ENCODE measurements at places on chromosomes 4 and X.

DNA sequence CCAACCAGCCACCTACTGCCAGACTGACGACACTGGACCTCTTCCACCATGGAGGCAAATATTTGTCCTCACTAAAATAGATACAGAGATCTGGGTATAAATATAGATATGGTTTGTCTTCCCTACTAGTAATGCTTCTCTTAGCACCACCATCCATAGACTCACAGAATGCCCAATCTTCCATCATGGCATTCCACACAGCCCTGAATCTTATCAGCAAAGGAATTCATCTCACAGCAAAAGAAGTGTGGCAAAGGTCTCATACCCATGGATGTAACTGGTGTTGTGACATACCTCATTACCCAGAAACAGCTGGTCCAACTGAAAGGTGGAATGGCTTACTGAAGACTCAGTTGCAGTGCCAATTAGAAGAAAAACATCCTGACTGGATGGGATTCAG lies 47.2 kb upstream of the HS6ST2 start:
- DNase-seq = no peak

DNA sequence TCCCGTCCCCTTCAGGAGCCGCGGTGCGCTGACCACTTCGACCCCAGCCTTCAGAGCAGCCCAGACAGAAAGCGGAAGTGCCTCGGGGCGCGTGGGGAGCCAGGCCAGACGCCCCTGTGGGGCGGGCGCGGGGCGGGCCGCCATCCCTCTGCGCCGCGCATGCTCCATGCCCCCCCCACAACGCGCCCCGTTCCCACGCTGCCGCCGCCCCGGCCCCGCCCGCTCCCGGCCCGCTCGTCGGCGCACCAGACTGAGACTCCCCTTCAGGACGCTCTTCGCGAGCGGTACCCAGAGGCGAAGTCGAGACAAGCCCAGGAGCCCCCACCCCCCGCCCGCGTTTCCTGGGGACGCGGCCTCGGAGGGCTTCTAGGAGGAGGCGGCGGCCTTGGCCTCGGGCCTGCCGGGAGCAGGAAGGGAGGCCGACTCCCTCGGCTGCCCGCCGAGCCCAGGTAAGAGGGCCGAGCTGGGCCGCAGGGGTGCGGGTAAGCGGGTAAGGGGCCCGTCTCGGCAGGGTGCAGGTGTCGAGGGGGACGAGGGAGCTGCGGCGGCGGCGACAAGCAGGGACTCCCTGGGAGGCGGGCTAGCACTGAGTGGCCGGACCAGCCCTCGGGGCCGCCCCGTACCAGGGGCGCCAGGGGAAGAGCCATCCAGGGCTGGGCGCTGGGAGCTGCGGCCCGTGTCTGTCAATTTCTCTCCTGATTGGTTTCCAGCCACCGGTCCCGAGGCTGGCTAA lies at the start of gene ZFP92:
Gene ZFP92 (plus strand): TSS at position 218 of the 733 bp plus-strand sequence. CDS start 6,851 bp downstream, outside the sequence.
- DNase-seq = peak; percentile 37

DNA sequence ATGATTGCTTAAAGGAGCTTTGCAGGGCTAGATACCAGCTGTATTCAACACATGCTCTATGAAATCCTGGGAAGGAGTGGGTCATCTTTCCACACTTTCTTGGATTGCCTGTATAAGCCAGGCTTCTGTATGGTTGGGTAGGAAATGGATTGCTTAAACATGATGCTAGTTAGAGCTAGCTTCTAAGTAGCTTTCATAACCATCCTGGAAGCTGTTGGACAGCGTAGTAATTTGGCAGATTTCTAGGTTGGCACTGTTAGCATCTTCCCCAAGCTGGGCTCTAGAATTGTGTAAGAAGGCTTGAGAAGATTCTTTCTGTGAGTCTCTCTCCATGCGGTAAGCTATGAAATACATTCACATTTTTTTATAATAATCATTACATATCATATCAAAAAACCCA lies 127.3 kb downstream of the LINC00632 start:
- no peak for DNase-seq

GRCh38 chr4:181365671-181366070 lies 877.5 kb upstream of the TENM3 start:
- DNase-seq = no peak

DNA sequence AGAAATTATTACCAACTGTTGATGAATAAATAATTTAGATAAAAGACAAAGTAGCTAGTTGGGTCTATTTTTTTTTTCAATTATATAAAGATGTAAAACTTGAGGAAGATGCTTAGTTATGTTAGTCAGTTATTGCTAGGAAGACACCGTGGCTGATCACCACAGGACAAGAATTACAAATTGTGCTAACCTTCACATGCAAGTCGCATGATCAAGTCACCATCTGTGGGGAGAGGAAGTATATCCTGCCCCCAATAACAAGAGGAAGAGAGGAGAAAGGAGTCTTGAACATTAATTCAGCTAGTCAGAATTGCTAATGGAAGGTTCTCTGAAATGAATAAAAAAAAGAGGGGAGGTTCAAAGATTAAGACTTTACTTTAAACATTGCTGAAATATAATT lies 52.3 kb downstream of the CPEB2 start:
- DNase-seq = no peak

DNA sequence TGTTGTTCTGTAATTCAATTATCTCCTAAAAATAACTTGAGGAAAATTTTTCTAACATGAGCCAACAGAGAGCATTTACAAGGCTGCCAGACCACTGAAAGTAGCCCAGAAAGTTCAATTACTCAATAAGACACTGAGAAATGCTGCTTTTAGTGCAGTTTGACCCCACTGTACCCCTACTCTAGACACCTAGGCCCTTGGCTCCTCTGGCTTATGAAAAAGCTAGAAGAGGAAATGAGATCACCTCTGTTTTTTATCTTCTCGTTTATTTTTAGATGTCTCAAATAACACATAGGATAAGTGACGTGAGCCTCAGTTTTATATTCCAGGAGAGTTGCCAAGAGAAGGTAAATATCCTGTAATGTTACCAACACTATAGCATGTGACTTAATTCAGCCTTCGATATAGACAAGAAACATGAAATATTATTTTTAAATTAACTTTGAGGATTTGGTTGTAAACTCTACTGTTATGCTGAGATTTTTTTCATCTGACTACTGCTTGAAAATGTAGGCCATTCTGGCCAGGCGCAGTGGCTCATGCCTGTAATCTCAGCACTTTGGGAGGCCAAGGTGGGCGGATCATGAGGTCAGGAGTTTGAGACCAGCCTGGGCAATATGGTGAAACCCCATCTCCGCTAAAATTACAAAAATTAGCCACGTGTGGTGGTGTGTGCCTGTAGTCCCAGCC lies 24.4 kb downstream of the TNIP3 start:
- peak; percentile 29 for DNase-seq

GRCh38 chrX:45769761-45770582 lies 569.3 kb upstream of the DIPK2B start:
- DNase-seq = peak; percentile 79

DNA sequence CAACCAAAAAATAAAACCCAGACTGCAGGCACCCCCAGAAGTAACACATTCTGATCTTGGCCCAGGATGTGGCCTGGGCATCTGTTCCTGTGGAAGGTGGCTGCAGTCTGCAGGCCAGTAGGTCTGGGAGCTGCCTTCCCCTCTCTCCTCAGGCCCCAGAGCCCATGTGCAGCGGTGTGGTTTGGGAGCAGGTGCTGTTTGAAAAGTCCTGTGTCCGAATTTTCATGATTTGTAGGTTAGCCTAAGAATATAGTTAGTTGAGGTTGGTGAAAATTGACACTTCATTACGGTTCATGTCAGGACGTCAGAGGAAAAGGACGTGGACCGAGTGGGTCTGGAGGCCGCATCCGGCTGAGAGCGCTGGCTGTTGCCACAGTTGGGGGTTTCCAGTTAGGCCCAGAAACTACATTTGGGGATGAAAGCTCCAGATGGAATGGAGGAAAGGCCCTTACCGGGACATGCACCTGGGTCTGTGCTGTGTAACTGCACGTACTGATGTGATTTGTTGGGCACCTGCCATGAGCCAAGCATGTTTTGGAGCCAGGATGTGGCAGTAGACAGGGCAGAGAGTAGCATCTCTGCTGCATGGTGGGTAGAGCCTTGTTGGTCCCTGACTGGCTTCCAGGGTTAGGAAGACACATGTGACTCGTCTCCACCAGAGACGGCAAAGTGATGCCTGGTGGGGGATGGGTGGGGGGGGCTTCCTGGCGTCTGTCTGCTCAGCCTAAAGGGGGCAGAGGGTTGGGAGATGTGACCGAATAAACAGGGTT lies 21.7 kb upstream of the HGFAC start:
- no peak for DNase-seq

- DNase-seq = peak; percentile 76
Measured at GRCh38 chrX:68989865-68990606, 161.2 kb downstream of the EFNB1 start.

Data from AG08395 (cell line).